Fibroblast of lung (primary cell): ENCODE measurements at places on chromosomes 13 and 19. TPM values are rescaled to one million over a fixed set of nuclear protein-coding genes. Genes with fewer than 3 reads are reported as not detected.

- no peak for DNase-seq
- no peaks in the 10 kb centered on the region for H3K36me3 ChIP-seq
- H3K4me1 ChIP-seq: peaks cover 41% of the 10 kb centered on the region
- H3K27me3 ChIP-seq: no peaks in the 10 kb centered on the region
- no peak overlapping the region for H3K4me3 ChIP-seq
Observed at GRCh38 chr13:110262508-110263291, 44.3 kb downstream of the COL4A1 start.

Gene ZNF492
- total RNA-seq: 0.26 and 0.50 TPM in 2 replicates

Gene HCN2
- 0.26 and 0.50 TPM in 2 replicates for total RNA-seq

Gene PABPC3
- 0.17 and 0.26 TPM in 2 replicates for total RNA-seq

DNA sequence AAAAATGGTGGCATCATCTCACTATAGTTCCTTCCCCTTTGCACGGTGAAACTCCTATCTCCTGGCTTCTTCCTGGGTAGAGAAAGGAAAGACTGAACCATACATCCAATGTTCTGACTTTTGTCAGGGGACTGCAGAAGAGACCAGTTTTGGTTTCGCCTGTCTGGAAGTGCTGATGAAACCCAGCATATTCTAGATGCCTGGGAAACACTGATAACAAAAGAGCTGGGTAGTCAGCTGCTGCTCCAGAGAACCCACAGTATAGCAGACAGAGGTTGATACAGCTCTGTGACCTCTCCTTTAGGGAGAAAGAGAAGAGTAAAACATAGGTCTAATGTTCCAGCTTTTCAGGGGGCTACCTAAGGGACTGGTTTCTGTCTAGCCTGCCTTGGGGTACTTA lies 695.3 kb downstream of the DIAPH3 start:
- peaks cover 5% of the 10 kb centered on the region for H3K4me1 ChIP-seq
- H3K36me3 ChIP-seq: no peaks in the 10 kb centered on the region
- no peak overlapping the region for H3K27ac ChIP-seq
- DNase-seq: no peak
- H3K27me3 ChIP-seq: no peaks in the 10 kb centered on the region

DNA sequence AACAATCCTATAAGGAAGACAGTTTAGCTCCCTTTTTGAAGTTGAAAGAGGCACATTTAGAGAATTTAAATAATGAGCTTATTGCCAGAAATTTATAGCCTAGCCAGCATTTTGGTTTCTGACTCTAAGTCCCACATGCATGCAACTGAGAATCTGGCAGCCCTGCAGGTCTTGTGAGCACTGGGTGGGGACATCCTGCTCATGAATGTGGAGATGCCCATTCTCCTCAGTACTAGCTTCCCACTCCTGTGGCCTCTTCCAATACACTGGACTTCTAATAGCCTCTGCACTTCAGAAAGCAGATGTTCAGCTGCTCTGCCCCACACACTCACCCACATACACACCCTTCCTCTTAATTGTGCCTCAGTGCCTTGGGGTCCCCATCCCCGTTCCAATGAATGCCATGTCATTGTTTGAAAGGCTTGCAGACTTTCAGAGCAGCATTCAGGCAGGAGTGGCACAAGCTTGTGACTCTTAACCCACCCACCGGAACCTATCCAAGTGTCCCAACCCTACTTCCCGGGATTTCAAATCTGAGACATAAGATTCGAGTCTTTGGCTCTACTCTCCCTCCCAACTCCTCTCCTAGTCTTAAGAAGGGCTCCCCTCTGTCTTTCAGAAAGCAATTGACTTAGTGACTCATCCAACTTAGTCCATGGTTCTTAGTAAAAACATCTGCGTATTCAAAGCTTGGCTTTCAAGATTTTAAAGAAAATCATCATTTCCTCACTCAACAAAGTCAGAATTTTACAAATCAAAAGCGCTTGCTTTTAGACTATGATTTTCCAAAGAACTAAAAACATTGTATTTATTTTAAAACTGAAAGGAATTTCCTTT lies 80.0 kb upstream of the FREM2 start:
- DNase-seq: peak; percentile 10
- no peaks in the 10 kb centered on the region for H3K36me3 ChIP-seq
- no peak overlapping the region for H3K27ac ChIP-seq
- H3K4me3 ChIP-seq: no peak overlapping the region

DNA sequence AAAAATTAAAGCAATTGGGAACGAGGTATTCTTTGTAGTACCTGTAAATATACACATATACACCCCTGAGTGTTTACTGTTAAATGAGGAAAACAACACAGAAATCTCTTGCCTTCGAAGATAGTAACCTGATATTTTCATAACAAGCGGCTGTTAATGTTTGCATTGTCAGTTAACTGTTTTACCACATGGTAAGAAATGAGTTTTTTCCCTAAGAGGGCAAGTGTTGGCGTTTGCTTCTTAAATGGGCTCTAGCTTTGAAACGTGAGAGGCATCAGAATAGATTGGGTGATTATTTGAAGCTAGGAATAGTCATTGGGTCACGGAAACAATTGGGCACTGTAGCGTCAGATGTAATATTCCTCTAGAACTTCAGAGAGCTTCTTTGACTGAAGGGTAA lies 22.0 kb upstream of the UPF3A start:
- H3K27me3 ChIP-seq: no peaks in the 10 kb centered on the region
- H3K4me3 ChIP-seq: no peak overlapping the region
- no peaks in the 10 kb centered on the region for H3K4me1 ChIP-seq
- DNase-seq: no peak

Gene SCAMP4
- total RNA-seq: 22.1 and 29.7 TPM in 2 replicates

DNA sequence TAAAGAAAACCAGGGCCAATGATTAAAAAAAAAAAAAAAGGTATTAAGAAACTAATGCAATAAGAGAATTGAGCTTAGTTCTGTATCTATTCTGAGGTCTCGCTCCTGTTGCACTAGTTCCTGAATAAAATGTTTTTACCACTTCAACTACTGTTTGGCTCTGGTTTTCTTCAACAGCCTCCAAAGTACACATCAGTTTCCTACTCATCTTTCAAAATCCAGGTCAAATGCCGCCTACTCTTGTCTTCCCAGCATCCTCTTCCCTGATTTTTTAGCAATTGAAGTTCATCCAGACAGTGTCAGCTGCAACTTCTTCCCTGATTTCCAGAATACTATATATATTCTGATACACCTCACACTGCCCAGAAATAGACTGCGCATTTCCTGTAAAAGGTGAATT lies 1.4 kb upstream of the RCBTB1 start:
- no peaks in the 10 kb centered on the region for H3K27me3 ChIP-seq
- no peaks in the 10 kb centered on the region for H3K36me3 ChIP-seq
- H3K4me1 ChIP-seq: peaks cover 6% of the 10 kb centered on the region
- no peak for DNase-seq
- no peak overlapping the region for H3K27ac ChIP-seq

Gene ZNF154
- total RNA-seq: 3.3 and 6.3 TPM in 2 replicates

GRCh38 chr13:38900188-38900587 lies 90.4 kb downstream of the STOML3 start:
- no peaks in the 10 kb centered on the region for H3K27me3 ChIP-seq
- H3K4me1 ChIP-seq: no peaks in the 10 kb centered on the region
- H3K4me3 ChIP-seq: no peak overlapping the region
- no peaks in the 10 kb centered on the region for H3K36me3 ChIP-seq
- DNase-seq: no peak

DNA sequence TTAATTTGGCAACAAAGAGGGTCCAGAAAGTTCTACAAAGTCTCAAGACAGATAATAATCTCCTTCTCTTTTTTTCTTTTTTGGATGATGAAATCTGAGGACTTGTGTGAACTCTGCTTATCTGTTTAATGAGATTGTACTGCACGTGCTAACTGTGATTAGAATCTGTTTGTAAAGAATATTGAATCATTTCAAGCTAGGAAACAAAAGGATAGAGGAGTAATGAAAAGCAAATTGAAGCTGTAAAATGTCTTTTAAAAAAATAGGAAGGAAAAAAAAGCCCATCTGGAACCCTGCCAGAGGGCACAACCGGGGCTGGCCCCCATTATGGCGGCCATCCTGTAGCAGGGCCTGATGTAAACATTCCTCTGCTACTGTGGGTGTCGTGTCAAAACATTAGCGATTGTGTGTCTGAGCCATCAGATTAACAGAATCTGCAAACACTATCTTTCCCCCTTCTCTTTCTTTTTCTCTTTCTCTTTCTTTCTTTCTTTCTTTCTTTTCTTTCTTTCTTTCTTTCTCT lies 83.0 kb downstream of the FLT1 start:
- H3K36me3 ChIP-seq: no peaks in the 10 kb centered on the region
- no peak overlapping the region for H3K27ac ChIP-seq
- no peaks in the 10 kb centered on the region for H3K27me3 ChIP-seq

Gene ALOX5AP
- 0.17 TPM in 1 of 2 replicates, not detected in the other for total RNA-seq
